ENCODE measurements at places on chromosomes 7 and 10. TPM values are rescaled to one million over a fixed set of nuclear protein-coding genes. Genes with fewer than 3 reads are reported as not detected.

GRCh38 chr7:19749658-19750057 lies 23.8 kb downstream of the TMEM196 start:
- no peak for DNase-seq

DNA sequence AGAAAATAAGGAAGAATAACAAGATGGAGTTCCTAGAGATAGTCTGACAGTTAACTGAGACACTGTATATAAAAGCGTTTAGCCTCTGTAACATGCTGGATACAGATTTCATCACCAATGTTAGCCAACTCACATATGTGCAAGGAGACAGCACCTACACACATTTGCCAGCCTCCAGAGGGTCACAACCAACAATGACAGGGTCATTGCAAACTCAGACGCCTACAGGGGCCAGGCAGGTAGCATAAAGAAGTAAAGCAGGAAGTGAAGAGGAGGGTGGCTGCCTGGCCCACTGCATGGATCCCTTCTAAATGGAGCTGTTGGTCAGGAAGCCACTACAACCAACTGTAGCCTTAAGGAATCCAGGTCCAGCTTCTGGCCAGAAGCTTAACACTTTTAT lies 50.4 kb downstream of the NRAP start:
- no peak for DNase-seq

DNA sequence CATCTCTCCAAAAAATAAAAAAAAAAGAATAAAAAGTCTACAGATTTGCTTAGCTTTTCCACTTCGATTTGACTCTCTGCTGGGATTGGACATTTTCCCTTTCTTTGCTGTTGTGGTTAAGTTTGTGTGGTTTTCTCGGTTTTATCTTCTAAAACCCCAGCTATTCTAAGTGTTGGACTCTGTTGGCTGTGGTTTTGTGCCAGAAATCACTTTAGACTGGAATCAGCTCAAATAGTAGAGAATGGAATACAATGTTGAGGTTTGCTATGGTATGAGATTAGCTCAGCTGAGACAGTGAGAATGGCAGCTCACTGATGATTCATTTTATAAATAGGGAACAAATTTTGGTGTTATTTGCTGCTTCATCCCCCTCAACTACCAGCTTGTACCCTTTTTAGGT lies 116.0 kb downstream of the BUB3 start:
- DNase-seq = no peak

ZNF107 gene
- total RNA-seq = 0.49 TPM

RGR gene
- total RNA-seq = not detected
